Activated CD4-positive, CD25-positive, alpha-beta regulatory T cell (primary cell): ENCODE measurements at places on chromosomes 6 and 20.
A peak's percentile ranks its signal among the peaks of the same experiment; 100 is the strongest.

GRCh38 chr6:170207586-170208181 is 83.2 kb downstream of the DLL1 start:
- no peak for DNase-seq

DNA sequence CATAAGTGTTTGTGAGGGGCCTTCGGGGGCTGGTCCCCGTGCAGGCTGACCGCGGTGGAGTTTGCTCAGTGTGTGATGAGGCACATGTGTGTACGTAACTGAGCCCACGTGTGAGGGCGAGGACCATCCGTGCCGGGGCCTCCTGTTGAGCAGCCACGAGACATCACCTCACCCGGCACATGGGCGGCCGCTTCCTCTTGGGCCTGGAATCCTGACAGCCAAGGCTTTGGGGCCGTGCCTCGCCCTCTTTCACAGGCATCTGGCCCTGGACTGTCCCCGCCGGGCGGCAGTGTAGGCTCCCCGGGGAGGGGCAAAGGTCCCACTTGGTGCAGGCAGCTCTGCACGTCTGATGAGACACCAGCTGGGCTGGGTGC is 202.3 kb downstream of the DLL1 start:
- DNase-seq, result no peak

DNA sequence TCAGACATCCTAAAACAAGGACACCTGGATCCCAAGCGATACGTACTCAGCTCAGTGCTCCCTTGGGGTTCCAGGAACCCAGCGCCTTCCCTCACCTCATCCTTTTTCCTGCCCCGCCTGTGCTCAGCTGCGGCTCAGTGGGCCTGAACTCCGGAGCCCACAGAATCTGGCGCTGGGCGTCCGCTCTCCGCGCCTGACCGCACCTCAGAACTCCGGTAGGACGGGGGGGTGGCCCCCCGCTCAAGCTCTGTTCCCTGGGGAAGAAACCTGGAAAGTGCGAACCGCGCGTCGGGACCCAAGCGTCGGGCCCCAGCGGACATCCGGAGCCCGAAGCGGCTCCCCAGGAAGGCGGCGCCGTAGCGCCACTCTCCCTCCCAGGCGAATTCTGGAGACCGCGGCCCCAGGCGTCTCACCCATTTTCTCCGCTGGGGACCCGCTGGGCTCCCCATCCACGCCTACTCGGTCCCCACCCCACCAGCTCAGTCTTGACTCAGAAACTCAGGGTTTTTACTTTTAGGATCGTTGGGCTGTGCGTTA is 336 bp upstream of the LY6G5C start:
- no peak for DNase-seq

- no peak for DNase-seq
Measured at GRCh38 chr6:27864906-27865849, 47.0 kb downstream of the OR2B2 start.

DNA sequence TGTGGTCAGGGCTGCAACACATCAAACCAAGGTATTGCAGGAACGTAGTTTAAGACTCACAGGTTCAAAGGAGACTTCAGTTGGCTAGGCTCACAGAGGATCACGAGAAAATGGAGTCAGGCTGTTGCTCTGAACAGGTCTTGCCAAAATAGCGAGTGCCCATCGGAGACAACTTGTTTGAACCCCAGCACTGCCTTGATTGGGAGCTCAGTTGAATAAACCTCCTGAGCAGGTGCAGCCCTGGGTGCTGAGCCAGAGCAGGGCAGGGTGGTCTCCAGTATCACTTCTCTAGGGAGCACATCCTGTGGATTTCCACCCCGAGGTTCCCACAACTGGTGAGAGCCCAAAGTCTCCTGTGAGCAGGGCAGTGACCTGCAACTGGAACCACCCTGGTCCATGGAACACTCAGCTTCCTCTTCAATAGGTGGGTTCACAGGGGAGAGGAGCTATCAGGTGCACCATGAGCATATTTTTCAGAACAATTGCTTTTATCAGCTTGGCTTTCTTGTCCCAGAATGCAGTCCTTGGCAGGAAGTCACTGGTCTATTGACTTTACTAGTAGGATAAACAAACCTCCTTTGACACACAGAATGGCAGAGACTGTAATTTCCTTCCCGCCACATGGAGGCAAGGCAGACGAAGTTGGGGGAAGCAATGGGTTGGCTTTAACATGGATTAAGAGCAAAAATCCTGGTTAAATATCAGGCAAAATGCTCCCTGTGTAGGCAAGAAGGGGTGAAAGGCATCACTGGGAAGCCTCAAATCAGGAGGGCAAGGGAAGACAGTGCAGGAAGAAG is 267.7 kb upstream of the FOXQ1 start:
- no peak for DNase-seq

GRCh38 chr6:34154668-34155447 is 9.0 kb upstream of the GRM4 start:
- peak; percentile 40 for DNase-seq

DNA sequence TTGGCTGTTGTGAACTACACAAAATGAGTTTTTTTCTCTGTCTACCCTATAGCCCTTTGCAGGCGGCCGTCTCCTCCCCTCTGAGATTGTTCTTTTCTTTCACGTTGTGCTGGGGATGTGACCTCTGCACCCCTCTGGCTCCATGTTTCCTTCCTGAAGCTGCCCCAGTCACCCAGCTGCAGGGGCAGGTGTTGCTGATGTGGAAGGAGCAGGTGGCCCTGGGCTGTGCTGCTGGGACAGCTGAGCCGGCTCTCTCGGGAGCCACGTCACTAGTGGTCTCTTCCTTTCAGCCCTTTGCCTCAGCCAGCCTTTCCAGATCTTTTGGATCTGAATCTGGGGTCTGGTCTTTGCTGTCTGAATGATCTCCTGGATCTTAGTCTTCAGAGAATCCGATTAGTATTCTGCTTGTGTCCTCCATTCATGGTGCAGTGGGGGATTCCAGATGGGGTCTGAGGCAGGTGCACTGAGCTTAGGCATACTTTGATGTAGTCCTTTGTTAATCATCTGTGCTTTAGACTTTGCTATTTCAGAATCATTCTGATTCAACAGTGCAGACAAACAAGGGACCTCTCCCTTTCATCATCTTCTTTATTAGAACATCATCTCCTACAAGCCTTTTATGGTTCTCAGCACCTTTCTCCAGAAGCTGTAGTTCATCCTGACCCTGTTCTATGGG is 31.4 kb downstream of the TMEM181 start:
- no peak for DNase-seq

- DNase-seq, result no peak
Measured at GRCh38 chr6:47179286-47179685, 130.4 kb downstream of the TNFRSF21 start.

DNA sequence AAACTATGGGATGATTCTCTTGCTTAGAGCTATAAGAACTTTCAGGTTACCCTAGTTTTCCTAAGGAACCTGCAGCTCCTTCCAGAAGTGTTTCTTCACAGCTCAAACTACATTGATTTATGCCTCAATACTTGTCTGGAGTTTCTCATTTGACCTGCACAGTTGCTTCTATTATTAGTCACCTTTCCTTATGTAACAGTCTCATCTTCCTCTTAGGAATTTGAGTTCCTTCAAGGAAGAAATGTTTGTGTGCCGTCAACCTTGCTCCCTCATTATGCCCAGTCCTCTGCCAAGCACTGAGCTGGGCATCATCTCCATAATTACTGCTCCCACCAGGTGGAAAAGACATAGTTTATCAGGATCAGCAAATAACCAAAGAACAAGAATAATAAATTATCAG is 466.4 kb downstream of the PKHD1 start:
- no peak for DNase-seq

GRCh38 chr6:3409699-3410384 is 47.0 kb downstream of the SLC22A23 start:
- no peak for DNase-seq
